ENCODE measurements at places on chromosomes 5 and 9.

GRCh38 chr5:28415791-28416443 is 1377.5 kb upstream of the CDH9 start:
- DNase-seq: no peak

GRCh38 chr5:8842971-8843551 is 702.8 kb downstream of the SEMA5A start:
- DNase-seq: no peak

- no peak for DNase-seq
These were observed 7.0 kb downstream of the UNC5A start for GRCh38 chr5:176817369-176817840.

DNA sequence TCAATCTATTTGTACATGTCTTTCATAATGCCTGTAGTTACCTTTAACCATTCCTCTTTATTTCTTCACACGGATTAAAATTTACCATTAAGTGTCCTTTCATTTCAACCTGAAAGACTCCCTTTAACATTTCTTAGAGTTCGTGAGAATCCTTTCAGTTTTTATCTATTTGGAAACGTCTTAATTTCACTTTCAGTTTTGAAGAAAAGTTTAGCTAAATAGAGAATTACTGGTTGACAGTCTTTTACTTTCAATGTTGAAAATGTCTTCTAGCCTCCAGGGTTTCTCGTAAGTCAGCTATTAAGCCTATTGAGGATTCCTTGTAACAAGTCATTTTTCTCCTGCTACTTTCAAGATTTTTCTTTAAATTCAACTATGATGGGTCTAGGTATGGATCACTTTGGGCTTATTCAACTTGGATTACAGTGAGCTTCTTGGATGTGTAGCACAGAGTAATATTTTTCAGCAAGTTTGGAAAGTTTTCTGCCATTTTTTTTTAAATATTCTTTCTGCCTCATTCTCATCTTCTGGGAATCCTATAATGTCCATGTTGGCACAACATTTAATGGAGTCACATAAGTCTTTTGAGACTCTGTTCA is 48.5 kb downstream of the RFX3 start:
- DNase-seq: no peak

- DNase-seq: no peak
These were observed 6.8 kb downstream of the PHF19 start for GRCh38 chr9:120870206-120870605.

DNA sequence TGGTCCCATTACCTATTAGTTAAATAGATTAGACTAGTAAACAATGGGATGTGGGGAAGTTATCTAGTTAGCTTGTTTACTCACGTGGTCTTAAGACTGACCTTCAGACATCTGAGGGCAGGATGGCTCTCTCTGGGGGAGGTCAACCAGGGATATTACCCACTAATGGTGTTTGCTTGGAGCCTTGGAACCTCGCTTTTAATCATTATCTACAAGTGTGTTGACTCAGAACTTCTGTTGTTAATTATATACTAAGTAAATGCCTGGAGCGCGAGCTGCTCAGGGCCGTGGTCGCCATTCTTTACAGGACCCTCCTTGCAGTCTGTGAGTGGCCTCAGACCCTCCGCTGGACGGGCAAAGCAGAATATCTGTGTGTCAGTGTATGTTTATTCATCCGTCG is 48.5 kb upstream of the ZNF354A start:
- no peak for DNase-seq

DNA sequence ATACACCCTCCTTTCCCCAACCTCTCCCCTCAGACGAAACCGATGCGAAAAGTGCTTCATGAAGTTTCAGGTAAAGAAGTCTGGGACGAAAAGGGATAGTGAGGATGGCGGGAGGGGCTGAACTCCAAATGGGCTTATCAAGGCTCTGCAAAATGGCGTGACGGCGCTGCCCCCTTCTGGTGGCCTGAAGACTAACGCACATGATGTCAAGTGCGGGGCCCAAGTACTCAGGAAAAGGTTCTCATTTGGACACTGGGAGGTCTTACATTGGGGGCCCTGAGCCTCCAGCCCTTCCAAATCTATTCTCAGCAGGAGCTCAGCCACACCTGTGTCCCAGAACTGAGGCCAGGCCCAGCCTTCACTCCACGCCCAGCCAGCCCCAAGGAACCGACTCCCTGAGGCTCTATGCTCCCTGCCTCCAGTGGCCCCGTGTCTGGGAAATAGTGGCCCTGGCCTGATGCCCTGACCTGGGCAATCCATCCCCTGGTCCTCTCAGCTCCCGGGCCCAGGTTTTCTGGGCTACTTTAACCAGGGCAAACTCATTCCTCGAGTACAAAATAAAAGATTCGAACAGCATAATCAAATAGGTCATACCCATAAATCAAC is 119.9 kb downstream of the KCNIP1 start:
- no peak for DNase-seq

DNA sequence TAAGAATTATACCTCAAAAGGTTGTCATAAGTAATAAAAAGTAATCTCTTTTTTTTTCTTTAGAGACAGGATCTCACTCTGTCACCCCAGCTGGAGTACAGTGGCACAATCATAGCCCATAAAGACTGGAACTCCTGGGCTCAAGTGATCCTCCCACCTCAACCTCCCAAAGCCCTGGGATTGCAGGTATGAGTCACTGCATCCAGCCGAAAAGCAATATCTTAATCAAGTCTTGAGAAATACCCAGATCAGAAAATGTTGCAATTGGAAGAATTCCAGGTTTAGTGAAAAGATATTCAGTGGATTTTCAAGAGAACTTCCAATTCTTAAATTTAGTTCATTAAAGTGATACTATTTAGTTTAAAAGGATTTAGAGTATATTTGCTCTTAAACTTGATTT is 40.9 kb upstream of the IDNK start:
- no peak for DNase-seq

- no peak for DNase-seq
These were observed 50.8 kb downstream of the CRB2 start for GRCh38 chr9:123406691-123407216.

GRCh38 chr5:53099546-53099945 is 10.0 kb downstream of the MOCS2 start:
- no peak for DNase-seq

DNA sequence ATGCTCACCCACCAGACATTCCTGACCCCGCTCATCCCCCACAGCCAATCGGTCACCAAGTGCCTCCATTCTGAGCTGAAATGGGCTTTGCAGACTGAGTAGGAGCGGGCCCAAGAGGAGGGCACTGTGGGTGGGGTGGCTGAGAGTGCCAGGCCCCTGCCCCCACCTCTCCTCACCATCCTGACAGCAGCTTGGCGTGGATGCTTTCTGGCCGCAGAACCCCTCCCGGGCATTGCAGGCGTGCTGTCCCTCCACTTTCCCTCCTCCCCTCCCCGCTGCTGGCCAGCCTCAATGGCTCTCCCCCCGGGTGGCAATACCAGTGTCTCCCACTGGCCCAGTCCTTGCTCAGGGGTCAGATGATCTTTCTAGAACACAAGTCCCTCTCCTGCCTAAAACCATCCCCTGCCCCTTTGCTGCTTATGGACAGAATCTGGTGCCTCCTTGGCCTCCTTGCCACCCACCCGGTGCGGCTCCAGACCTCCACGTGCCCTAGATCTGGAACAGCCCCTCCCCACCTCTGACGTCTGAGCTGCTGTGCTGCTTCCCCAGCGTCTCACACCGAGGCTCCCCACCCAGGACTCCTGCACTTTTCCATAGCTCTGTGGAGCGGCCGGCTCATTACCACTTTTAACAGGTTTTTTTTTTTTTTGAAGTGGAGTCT is 6.1 kb downstream of the FLT4 start:
- no peak for DNase-seq

GRCh38 chr9:81423589-81424326 is 265.6 kb downstream of the TLE1 start:
- no peak for DNase-seq

- DNase-seq: no peak
These were observed 102.8 kb downstream of the TAF11L14 start for GRCh38 chr5:17737092-17737491.

GRCh38 chr9:104783588-104783987 is 19.7 kb downstream of the NIPSNAP3B start:
- DNase-seq: no peak

DNA sequence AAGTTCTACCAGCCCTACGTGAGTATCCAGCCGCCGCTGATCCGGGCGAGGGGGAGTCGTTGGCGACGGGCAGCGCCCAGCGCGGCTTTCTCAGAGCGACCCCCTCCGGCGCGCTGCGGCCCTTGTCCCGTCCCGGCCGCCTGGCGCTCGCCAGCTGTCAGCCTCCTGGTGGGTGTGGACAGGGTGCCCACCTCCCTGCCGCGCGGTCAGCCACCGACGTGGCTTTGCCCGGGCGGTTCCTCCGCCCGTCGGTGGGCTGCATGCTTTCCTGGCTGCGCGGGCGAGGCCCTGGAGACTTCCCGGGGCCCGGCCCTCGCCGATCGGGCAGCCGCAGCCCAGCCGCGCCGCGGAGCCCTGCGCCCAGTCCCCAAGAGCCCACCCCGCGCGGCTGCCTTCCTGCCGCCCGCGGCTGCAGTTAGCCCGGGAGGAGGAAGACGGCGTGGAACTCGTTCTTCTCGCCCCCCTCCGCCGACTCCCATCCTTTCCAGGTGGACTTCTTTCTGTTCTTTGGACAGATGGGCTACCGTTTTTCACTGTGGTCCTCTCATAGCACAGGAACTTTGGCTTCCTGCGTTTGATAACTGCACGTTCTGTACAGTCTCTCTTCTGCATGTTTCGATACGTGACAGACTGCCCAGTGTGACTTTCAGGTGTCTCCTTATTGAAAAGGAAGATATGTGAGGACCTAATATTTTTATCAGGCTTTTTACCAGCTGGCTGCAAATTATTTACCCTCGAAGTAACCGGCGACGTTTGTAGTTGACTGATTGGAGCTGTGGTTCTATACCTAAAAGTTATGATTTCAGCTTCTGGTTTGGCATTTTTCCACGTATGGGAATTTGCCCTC is 577 bp downstream of the AP3S1 start:
- no peak for DNase-seq

- DNase-seq: no peak
These were observed 259.1 kb upstream of the PPP1R2B start for GRCh38 chr5:156590978-156591377.

- no peak for DNase-seq
These were observed 144.5 kb downstream of the AOPEP start for GRCh38 chr9:94870793-94871558.

- DNase-seq: no peak
These were observed 181.2 kb downstream of the GLIS3 start for GRCh38 chr9:4118666-4119065.

- DNase-seq: no peak
These were observed 37.2 kb upstream of the UBAP2 start for GRCh38 chr9:34085581-34086500.

DNA sequence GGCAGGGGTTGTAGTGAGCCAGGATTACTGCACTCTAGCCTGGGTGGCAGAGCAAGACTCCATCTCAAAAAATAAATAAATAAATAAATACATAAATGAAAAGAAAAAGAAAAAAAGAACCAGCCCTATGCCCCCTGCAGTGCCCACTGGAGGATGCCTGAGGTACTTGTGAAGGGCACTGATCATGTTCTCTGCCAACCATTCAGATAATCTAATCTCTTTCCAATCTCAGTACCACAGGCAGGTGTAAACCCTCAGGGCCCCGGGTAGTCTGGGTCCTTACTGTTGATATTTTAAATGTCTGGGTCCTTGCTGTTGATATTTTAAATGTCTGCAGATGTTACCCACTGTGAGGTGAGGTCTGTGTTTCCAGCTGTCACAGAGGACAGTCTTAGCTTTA is 321.8 kb upstream of the ADCY2 start:
- no peak for DNase-seq

DNA sequence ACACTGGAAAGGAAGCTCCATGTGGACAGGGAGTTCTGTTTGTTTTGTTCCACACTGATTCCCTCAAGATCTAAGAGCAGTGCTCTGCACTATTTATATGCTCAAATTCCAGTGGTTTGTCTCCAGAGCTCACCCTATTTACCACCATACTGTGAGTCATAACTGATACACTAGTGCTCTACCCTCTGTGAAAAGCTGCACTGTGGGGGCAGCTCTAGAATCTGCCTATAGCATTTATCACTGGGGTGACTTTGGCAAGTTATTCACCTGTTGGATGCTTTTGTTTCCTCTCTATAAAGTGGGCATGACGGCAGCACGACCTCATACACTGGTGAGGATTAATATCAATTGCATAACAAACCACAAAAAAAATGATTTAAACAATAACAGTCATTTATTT is 307.8 kb downstream of the NR2F1-AS1 start:
- no peak for DNase-seq

Data from activated T-cell treated with anti-CD3 and anti-CD28 coated beads, Interleukin-2, amount 50 U/mL, for 1 hour (primary cell).